ENCODE measurements at places on chromosomes 5 and 9. TPM values are rescaled to one million over a fixed set of nuclear protein-coding genes. Genes with fewer than 3 reads are reported as not detected.
A peak's percentile ranks its signal among the peaks of the same experiment; 100 is the strongest.

The TMEM174 gene
- not detected for total RNA-seq

The FCN2 gene
- total RNA-seq: not detected

The C5orf58 gene
- total RNA-seq: 0.28 TPM

The MTX3 gene
- 13.1 TPM for total RNA-seq

The DMRTA1 gene
- 6.3 TPM for total RNA-seq

The UBAP2 gene
- total RNA-seq: 87.7 TPM

The RASEF gene
- total RNA-seq: 0.28 TPM

The RAD23B gene
- total RNA-seq: 116 TPM

The PPP2R2B gene
- 0.59 TPM for total RNA-seq

DNA sequence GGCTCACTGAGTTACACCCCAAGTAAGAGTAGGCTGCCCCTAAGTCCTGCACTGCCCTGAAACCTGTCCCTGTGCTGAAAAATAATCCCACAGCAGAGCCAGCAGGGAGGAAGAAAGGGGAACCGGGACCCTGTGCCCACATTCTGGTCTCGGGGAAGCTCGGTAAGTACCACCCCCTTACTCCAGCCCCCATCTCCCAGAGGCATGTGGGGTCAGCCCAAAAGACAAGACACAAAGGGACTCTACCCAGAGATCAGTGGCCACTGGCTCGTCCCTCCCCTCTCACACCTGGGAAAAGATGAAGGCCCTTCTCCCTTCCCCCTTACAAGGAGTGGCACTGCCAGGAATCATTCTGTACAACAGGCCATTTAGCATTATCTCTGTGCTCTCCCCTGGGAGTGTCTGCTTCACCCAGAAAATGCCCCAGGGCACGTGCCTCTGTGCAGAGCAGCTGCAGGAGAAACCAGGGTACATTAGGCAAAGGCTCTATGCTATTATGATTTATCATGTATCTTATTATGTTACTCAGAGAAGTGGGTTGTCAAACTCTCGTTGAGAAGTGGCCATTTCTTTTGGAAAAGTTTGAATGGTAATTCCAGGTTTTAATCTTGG, 71.3 kb downstream of the NDFIP1 start:
- H3K4me1 ChIP-seq: peaks cover 21% of the 10 kb centered on the region
- DNase-seq: no peak
- H3K4me3 ChIP-seq: no peak overlapping the region
- H3K27me3 ChIP-seq: no peaks in the 10 kb centered on the region

DNA sequence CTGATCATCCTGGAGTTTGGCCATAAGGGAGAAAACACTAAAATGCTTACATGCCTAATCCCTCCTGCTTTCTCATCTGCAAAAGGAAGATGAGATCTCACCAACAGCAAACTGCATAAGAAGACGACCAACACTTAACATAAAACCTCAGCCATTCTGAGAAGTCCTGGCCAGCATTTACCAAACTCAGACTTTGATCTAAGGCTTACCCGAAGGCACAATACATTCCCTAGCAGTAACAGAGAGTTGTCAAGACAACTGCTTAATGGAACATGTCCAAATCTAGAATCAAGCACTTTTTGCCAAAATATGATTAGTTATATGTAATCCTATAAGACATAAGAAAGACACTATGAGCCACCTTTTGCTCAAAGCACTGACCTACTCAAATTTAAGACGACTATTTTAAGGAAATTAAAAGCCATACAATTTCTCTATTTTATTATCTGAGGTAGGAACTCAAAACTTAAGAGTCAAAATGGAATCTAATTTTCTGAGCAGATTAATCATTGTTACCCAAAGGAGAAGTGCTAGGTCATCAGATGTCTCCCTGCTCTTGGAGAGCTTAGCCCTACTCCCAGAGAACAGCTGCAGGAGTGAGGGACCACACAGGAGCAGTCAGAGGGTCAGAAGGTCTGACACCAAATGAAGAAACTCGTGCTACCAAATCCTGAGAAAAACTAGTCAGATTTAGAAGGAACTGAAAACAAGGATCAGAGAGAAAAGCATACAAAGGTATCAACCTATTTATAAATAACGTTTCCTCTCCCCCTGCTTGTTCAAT, 39.3 kb downstream of the EPB41L4A start:
- peaks cover 8% of the 10 kb centered on the region for H3K36me3 ChIP-seq
- H3K27ac ChIP-seq: no peak overlapping the region
- no peak for DNase-seq

DNA sequence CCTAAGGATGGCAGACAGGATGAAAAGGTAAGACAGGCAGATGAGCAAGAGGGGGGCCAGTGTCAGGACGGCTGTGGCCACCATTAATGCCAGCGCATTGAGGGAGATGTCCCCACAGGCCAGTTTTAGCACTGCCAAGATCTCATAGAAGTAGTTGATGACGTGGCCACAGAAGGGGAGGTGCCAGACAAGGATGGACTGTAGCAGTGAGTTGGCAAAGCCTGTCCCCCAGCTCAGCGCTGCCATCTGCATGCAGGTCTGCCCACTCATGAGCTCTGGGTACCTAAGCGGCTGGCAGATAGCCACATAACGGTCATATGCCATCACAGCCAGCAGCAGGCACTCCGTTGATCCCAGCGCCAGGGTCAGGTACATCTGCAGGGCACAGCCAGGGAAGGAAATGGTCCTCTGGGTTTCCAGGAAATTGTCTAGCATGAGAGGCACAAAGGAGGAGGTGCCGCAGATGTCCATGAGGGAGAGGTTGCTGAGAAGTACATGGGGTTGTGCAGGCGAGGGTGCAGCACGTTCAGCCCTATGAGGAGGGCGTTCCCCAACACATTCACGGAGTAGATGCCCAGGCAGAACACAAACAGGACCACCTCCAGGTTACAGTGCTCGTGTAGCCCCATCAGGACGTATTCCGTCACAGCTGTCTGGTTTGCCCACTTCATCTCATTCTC, 10.8 kb downstream of the OR13J1 start:
- no peak overlapping the region for H3K27ac ChIP-seq
- peaks cover 4% of the 10 kb centered on the region for H3K36me3 ChIP-seq
- H3K4me3 ChIP-seq: no peak overlapping the region
- no peak for DNase-seq
- H3K4me1 ChIP-seq: peaks cover 21% of the 10 kb centered on the region

DNA sequence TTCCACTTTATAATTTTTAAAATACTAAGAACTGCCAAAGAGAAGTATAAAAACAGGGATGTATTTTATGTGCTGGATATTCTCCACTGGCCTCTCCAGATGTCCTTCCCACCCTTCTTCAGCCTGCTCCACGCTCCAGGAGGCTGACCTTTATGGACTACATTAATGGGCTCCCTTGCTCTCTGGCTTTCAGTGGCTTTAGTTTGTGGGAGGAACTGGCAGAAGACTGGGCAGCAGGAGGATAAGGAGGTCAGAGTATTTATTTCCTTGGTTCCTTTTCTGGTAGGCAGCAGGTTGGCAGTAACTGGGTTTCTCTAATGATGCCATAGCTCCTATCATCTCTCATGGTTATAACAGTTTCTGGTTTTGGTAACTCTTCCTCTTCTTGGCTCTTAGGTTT, 133.9 kb downstream of the PAM start:
- H3K27ac ChIP-seq: peak overlapping the region; percentile 87
- DNase-seq: no peak
- no peak overlapping the region for H3K4me3 ChIP-seq

DNA sequence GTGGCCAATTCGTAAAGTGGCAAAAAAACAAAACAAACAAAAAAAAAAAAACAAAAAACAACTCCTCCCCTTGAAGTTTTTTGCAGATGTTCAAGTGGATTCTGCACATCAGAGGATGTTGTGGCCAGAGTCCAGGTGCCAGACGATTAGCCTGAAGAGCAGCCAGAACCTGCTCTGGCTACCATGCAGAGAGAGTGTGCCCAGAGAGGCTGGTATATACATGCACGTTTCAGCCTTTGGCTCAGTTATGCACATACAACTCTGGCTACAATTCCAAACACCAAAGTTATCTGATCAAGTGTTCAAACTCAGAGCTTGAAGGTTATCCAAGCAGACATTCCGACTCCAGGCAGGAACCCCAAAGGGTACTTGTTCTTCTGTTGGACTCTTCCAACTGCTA, 34.7 kb downstream of the GGTA1 start:
- H3K27me3 ChIP-seq: peaks cover 3% of the 10 kb centered on the region
- no peak for DNase-seq
- H3K4me1 ChIP-seq: peaks cover 9% of the 10 kb centered on the region
- H3K4me3 ChIP-seq: no peak overlapping the region
- H3K36me3 ChIP-seq: peaks cover 3% of the 10 kb centered on the region
- H3K27ac ChIP-seq: no peak overlapping the region

- H3K4me3 ChIP-seq: no peak overlapping the region
- no peaks in the 10 kb centered on the region for H3K36me3 ChIP-seq
- no peaks in the 10 kb centered on the region for H3K27me3 ChIP-seq
- no peaks in the 10 kb centered on the region for H3K4me1 ChIP-seq
- no peak for DNase-seq
Observed at GRCh38 chr9:115225459-115226116, 107.6 kb upstream of the TNC start.

DNA sequence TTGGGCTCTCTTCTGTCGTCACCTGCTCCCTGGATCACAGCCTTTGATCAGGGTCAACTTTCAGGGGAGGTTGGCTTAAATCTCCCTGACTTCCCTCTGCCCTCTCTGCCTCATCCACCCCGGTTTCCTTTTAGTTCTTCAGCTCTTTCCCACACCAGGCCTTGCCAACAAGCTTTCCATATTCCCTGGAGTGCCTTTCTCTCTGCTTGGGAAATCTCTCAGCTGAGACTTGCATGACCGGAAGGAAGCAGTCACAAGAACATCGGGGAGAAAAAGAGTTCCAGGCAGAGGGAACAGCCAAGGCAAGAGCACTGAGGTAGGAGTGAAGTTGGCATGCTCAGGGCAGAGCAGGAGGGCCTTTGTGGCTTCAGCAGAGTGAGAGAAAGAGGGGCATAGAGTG, 88.4 kb upstream of the HSPA9 start:
- H3K4me3 ChIP-seq: no peak overlapping the region
- H3K27ac ChIP-seq: no peak overlapping the region
- H3K36me3 ChIP-seq: no peaks in the 10 kb centered on the region
- no peak for DNase-seq
- peaks cover 9% of the 10 kb centered on the region for H3K27me3 ChIP-seq

GRCh38 chr5:370311-370958, 48.9 kb downstream of the AHRR start:
- H3K4me1 ChIP-seq: peaks cover 14% of the 10 kb centered on the region
- DNase-seq: no peak
- peaks cover 6% of the 10 kb centered on the region for H3K36me3 ChIP-seq
- no peak overlapping the region for H3K4me3 ChIP-seq
- no peak overlapping the region for H3K27ac ChIP-seq

DNA sequence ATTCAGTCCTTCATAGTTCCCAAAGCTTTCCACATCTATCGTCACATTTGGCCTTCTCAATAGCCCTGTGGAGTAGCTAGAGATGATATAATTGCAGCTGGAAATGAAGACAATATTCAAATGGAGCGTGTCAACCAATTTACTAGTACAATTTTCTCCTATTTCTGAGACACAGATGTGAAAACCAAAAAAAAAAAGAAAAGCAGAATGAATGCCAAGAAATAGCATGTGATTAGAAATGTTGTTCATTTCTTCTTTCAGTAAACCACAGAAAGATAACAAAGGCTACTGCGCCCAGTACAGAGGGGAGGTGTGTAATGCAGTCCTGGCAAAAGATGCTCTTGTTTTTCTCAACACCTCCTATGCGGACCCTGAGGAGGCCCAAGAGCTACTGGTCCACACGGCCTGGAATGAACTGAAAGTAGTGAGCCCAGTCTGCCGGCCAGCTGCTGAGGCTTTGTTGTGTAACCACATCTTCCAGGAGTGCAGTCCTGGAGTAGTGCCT, 99.0 kb downstream of the MUSK start:
- no peaks in the 10 kb centered on the region for H3K27me3 ChIP-seq
- H3K4me1 ChIP-seq: peaks cover 6% of the 10 kb centered on the region
- no peak for DNase-seq

GRCh38 chr5:169091396-169091980, 209.5 kb downstream of the SLIT3 start:
- no peak overlapping the region for H3K27ac ChIP-seq
- H3K4me3 ChIP-seq: no peak overlapping the region
- no peak for DNase-seq
- H3K27me3 ChIP-seq: peaks cover 7% of the 10 kb centered on the region

DNA sequence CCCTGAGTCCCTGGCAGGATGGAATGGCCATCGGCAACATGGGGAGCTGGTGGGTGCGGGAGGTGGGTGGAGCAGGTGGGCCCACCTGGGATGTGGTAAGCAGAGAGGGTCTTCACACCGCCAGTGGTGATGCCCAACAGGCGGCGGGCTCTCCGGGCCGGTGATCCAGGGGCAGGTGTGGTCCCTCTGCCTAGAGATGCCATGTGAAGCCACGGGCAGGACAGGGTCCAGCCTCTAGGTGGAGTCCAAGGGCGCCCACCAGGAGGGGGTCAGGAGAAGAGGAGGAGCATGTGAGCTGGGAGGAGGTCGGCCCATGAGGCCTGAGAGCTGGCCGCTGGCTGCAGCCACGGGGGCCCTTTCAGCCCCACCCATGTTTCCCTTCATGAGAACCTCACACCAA, 221.1 kb downstream of the FANCC start:
- no peak overlapping the region for H3K4me3 ChIP-seq
- peaks cover 30% of the 10 kb centered on the region for H3K4me1 ChIP-seq
- no peak overlapping the region for H3K27ac ChIP-seq
- DNase-seq: no peak
- peaks cover 6% of the 10 kb centered on the region for H3K36me3 ChIP-seq

DNA sequence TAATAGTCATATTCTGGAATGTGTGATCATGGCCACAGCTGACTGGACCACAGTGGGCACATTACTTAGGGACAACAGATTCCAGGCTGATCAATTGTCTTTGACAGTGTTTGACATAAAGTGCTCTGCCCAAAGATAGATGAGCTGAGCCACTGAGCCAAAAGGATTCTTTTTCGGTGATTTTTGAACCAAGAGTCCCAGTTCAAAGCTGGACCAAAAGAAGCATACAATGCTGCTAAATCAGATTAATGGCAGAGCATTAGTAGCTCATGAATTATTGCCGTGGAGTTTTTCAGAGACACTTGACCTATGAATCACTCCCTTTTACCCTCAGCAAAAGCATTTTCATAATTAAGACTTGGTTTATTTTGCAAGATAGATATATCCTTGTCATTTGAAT, 160.6 kb downstream of the IZUMO3 start:
- no peaks in the 10 kb centered on the region for H3K27me3 ChIP-seq
- DNase-seq: no peak
- H3K4me3 ChIP-seq: no peak overlapping the region
- no peaks in the 10 kb centered on the region for H3K36me3 ChIP-seq
- no peak overlapping the region for H3K27ac ChIP-seq

- no peak overlapping the region for H3K4me3 ChIP-seq
- H3K4me1 ChIP-seq: peaks cover 6% of the 10 kb centered on the region
- no peak overlapping the region for H3K27ac ChIP-seq
Observed at GRCh38 chr9:137851516-137852267, 25.9 kb upstream of the CACNA1B start.

GRCh38 chr9:19464061-19464763, 55.4 kb downstream of the ACER2 start:
- peaks cover 6% of the 10 kb centered on the region for H3K27me3 ChIP-seq
- no peak for DNase-seq
- peak overlapping the region; percentile 67 for H3K27ac ChIP-seq
- H3K4me1 ChIP-seq: peaks cover 3% of the 10 kb centered on the region
- no peaks in the 10 kb centered on the region for H3K36me3 ChIP-seq
- H3K4me3 ChIP-seq: peak overlapping the region; percentile 91

Data from endothelial cell (in vitro differentiated cells).